ENCODE measurements at places on chromosomes 16 and 17.
A peak's percentile ranks its signal among the peaks of the same experiment; 100 is the strongest.

DNA sequence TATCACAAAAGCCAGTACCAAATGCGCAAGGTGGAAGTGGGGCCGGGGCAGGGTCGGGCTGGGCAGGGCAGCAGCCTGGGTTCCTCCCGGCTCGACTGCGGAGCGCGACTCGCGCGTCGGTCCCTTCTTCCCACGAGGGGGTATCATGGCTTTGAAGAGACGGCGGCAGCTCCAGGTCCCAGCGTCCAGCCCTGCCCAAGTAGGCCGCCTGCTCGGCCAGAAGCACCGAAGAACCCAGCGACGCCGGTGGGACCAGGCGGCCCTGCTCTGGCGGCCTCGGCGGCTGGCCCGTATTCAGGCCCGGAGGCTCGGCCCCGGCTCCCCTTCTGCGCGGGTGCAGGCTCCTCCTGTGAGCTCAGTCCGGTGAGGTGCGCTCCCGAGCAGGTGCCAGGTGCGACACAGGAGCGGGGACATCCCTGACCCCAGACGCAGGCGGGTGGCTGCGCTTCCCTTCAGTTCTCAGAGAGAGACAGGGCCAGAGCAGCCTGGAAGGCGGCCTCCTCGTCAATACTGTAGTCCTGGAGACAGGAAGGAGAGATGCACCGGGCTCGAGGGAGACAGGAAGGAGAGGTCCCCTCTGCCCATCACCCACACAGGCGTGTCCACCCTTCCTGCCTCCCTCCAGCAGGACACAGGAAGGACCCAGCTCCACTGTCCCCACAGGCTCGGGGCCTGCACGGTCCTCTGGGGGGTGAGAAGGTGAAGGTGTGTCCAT is 8.9 kb downstream of the RNF166 start:
- H3K4me3 ChIP-seq: no peak overlapping the region
- peaks cover 50% of the 10 kb centered on the region for H3K4me1 ChIP-seq
- no peak overlapping the region for H3K27ac ChIP-seq
- H3K36me3 ChIP-seq: peaks cover 29% of the 10 kb centered on the region
- H3K27me3 ChIP-seq: no peaks in the 10 kb centered on the region

DNA sequence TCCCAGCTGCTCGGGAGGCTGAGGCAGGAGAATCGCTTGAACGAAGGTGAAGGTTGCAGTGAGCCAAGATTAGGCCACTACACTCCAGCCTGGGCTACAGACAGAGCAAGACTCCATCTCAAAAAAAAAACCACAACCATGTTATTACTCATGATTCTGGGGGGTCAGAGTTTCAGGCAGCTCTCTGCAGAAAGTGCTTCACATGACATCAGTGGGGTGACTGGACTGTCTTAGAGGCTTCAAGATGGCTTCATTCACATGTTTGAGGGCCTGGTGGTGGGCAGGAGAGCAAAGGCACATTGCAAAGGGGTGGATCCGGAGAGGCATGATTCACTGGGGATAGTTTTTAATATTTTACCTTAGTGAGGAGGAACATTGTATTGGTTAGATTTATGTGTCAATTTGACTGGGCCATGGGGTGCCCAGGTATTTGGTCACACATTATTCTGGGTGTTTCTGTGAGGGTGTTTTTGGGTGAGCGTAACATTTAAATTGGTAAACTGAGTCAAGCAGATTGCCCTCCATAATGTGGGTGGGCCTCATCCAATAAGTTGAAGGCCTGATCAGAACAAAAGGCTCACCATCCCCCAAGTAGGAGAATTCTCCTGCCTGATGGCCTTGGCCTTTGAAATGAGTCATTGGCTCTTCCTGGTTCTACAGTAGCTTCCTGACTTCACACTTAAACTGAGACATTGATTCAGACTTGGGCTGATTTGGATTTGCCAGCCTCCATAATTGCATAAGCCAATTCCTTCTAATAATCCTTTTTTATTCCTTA is 109.8 kb downstream of the GOSR1 start:
- no peak overlapping the region for H3K4me3 ChIP-seq
- DNase-seq: no peak
- no peaks in the 10 kb centered on the region for H3K36me3 ChIP-seq
- no peak overlapping the region for H3K27ac ChIP-seq

- no peak overlapping the region for H3K27ac ChIP-seq
- no peak for DNase-seq
- H3K4me1 ChIP-seq: peaks cover 18% of the 10 kb centered on the region
- H3K27me3 ChIP-seq: peaks cover 34% of the 10 kb centered on the region
- no peak overlapping the region for H3K4me3 ChIP-seq
Measured at GRCh38 chr17:83125515-83126274, 46.3 kb downstream of the METRNL start.

GRCh38 chr16:85090873-85091521 is 21.3 kb downstream of the CIBAR2 start:
- no peak overlapping the region for H3K4me3 ChIP-seq
- H3K27ac ChIP-seq: no peak overlapping the region
- H3K4me1 ChIP-seq: peaks cover 3% of the 10 kb centered on the region
- no peaks in the 10 kb centered on the region for H3K36me3 ChIP-seq
- peaks cover 6% of the 10 kb centered on the region for H3K27me3 ChIP-seq

GRCh38 chr17:67615736-67616135 is 102.0 kb upstream of the NOL11 start:
- H3K4me3 ChIP-seq: no peak overlapping the region
- H3K4me1 ChIP-seq: no peaks in the 10 kb centered on the region
- H3K27ac ChIP-seq: no peak overlapping the region
- H3K36me3 ChIP-seq: peaks cover 2% of the 10 kb centered on the region
- H3K27me3 ChIP-seq: no peaks in the 10 kb centered on the region

GRCh38 chr16:57594531-57595031 is 33.8 kb upstream of the ADGRG1 start:
- H3K27me3 ChIP-seq: peaks cover 11% of the 10 kb centered on the region
- H3K4me1 ChIP-seq: peaks cover 21% of the 10 kb centered on the region
- peaks cover 2% of the 10 kb centered on the region for H3K36me3 ChIP-seq
- no peak overlapping the region for H3K27ac ChIP-seq
- DNase-seq: no peak
- H3K4me3 ChIP-seq: no peak overlapping the region

GRCh38 chr17:49217651-49218413 is 7.3 kb downstream of the ABI3 start:
- H3K36me3 ChIP-seq: peaks cover 9% of the 10 kb centered on the region
- DNase-seq: no peak
- peak overlapping the region; percentile 67 for H3K4me3 ChIP-seq
- H3K27me3 ChIP-seq: no peaks in the 10 kb centered on the region
- peak overlapping the region; percentile 94 for H3K27ac ChIP-seq

GRCh38 chr16:51801635-51802034 is 650.6 kb upstream of the SALL1 start:
- H3K36me3 ChIP-seq: no peaks in the 10 kb centered on the region
- no peaks in the 10 kb centered on the region for H3K4me1 ChIP-seq

DNA sequence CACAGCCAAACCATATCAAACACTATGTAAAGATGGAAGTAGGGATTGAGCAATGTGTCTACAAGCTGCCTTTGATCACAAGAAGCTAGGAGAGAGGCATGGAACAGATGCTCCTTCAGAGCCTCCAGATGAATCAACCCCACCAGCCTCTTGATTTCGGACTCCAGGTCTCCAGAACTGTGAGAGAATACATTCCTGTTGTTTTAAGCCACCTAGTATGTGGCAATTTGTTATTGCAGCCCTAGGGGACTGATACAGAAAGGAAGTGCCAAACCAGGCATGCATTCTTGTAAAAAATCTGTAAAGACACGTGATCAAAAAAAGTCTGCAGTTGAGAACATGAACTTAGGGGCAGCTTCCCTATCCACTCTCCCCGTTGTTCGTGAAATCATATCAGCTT is 91.1 kb downstream of the C17orf67 start:
- H3K27me3 ChIP-seq: peaks cover 8% of the 10 kb centered on the region
- no peak overlapping the region for H3K27ac ChIP-seq
- no peak for DNase-seq

- DNase-seq: no peak
- H3K4me1 ChIP-seq: peaks cover 27% of the 10 kb centered on the region
- H3K27me3 ChIP-seq: no peaks in the 10 kb centered on the region
- H3K36me3 ChIP-seq: peaks cover 21% of the 10 kb centered on the region
- H3K4me3 ChIP-seq: no peak overlapping the region
- no peak overlapping the region for H3K27ac ChIP-seq
Measured at GRCh38 chr16:1345651-1346421, 5.8 kb downstream of the TSR3 start.

- H3K27ac ChIP-seq: no peak overlapping the region
- peaks cover 38% of the 10 kb centered on the region for H3K36me3 ChIP-seq
- H3K4me3 ChIP-seq: no peak overlapping the region
- no peak for DNase-seq
Measured at GRCh38 chr17:42361781-42362186, 26.5 kb downstream of the STAT3 start.

- H3K4me1 ChIP-seq: peaks cover 82% of the 10 kb centered on the region
- H3K27ac ChIP-seq: peak overlapping the region; percentile 86
- peaks cover 6% of the 10 kb centered on the region for H3K27me3 ChIP-seq
- DNase-seq: peak; percentile 82
- no peaks in the 10 kb centered on the region for H3K36me3 ChIP-seq
- H3K4me3 ChIP-seq: peak overlapping the region; percentile 76
Measured at GRCh38 chr17:77881545-77881944, 77.0 kb upstream of the TNRC6C start.

DNA sequence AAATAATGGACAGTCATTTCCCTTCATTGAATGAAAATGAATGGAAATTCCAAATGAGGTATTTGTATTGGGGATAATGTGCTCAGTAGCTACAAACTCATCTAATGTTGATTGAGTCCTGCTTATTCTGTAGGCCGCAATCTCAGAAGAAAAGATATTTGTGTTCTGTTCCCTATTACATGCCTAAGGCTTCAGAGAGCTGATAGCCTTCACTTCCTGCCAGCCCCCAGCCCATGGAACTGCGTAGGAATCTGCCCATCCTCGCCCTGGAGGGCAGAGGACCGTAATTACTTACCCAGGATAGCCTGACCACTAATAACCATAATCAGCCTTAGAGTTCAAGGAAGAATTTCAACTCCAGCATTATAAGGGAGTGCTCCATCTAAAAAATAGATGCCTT is 17.9 kb upstream of the SNTB2 start:
- H3K27me3 ChIP-seq: no peaks in the 10 kb centered on the region
- peaks cover 17% of the 10 kb centered on the region for H3K4me1 ChIP-seq
- H3K36me3 ChIP-seq: peaks cover 56% of the 10 kb centered on the region
- no peak overlapping the region for H3K27ac ChIP-seq
- no peak overlapping the region for H3K4me3 ChIP-seq

GRCh38 chr16:14283786-14284185 is 212.7 kb downstream of the MRTFB start:
- H3K36me3 ChIP-seq: peaks cover 6% of the 10 kb centered on the region
- no peak overlapping the region for H3K27ac ChIP-seq
- H3K27me3 ChIP-seq: peaks cover 2% of the 10 kb centered on the region
- peaks cover 23% of the 10 kb centered on the region for H3K4me1 ChIP-seq
- no peak for DNase-seq

- no peak overlapping the region for H3K27ac ChIP-seq
- H3K4me3 ChIP-seq: no peak overlapping the region
- H3K36me3 ChIP-seq: no peaks in the 10 kb centered on the region
- DNase-seq: no peak
Measured at GRCh38 chr17:54608634-54609155, 292.0 kb upstream of the TOM1L1 start.

DNA sequence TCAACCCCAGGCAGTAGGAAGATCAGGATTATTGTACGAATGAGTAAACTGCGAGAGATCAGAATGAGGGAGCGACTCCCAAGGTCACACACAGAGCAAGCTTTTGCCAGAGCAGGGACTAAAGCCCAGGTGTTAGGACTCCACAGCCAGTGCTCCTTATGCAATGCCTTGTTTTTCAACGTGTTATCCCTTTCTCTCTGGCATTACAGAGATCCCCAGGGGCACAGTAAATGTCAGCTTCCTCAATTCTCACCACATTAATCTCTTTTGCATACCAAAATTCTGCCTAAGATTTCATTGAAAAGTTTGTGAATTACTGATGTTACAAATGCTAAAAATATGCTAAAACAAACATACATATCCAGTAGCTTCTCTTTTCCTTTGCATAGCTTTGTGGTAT is 68.1 kb upstream of the CES5A start:
- H3K36me3 ChIP-seq: no peaks in the 10 kb centered on the region
- no peak for DNase-seq
- H3K4me1 ChIP-seq: peaks cover 5% of the 10 kb centered on the region

GRCh38 chr17:46894476-46895151 is 28.3 kb upstream of the GOSR2 start:
- no peaks in the 10 kb centered on the region for H3K4me1 ChIP-seq
- H3K36me3 ChIP-seq: no peaks in the 10 kb centered on the region

DNA sequence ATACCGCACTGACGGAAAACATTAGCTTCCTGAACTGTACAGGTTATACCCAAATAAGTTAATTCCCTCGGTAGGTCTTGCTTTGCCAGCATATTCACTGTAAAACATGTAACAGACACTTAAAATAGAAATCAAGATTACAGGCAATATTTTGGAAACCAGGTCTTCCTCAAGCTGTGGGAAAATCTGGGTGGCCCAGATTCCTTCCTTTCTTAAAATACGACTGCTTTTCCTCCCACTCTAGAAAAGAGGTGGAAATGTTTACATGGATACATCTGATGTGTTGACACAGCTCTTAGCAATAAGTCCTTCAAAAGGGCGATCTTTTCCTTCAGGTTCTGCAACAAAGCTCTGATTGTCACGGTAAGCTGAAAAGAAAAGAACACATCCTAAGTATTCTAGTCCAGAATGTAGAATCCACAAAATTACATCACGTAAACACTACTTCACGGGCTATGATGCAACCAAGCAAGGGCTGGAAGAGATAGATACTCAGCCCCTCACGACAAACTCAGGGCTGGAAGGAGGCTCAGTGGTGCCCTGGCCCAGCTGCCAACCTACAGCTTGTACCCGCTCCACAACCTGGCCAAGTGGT is 18.4 kb downstream of the STX8 start:
- H3K4me3 ChIP-seq: no peak overlapping the region
- no peak for DNase-seq
- peaks cover 28% of the 10 kb centered on the region for H3K36me3 ChIP-seq
- no peak overlapping the region for H3K27ac ChIP-seq
- no peaks in the 10 kb centered on the region for H3K27me3 ChIP-seq

DNA sequence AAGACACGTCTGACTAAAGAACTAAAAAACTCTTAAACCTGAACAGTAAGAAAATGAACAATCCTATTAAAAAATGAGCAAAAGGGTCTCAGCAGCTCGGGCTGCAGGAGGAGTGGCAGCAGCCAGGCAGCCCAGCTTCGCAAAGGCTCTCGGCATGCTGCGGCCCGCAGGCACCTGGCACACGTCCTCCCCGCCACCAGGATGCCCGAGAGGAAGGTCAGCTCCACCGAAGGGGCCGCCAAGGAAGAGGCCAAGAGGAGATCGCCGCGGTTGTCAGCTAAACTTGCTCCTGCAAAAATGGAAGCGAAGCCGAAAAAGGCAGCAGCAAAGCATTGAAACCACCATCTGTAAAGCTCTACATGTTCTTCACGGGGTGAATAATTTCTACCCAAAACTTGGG is 173.5 kb downstream of the BCAS3 start:
- DNase-seq: no peak
- H3K4me1 ChIP-seq: peaks cover 4% of the 10 kb centered on the region
- peaks cover 5% of the 10 kb centered on the region for H3K36me3 ChIP-seq
- H3K27ac ChIP-seq: no peak overlapping the region

Measured in activated B cell treated with CpG ODN at 0.5 μM for 24 hours (primary cell).